ENCODE measurements at places on chromosomes 4 and X. TPM values are rescaled to one million over a fixed set of nuclear protein-coding genes. Genes with fewer than 3 reads are reported as not detected.

The XAGE1A gene
- not detected for polyA plus RNA-seq

The SHOX gene
- not detected for polyA plus RNA-seq

The RAI2 gene
- 0.99 TPM for polyA plus RNA-seq

The NAA15 gene
- polyA plus RNA-seq, result 80.1 TPM

The HCFC1 gene
- 33.0 TPM for polyA plus RNA-seq

The CXCL3 gene
- 15.9 TPM for polyA plus RNA-seq

The TLR3 gene
- 0.32 TPM for polyA plus RNA-seq

The SPIN3 gene
- polyA plus RNA-seq, result 14.9 TPM

The VCX3B gene
- polyA plus RNA-seq, result 1.1 TPM

The TRO gene
- 36.8 TPM for polyA plus RNA-seq

The HTRA3 gene
- polyA plus RNA-seq, result 1.3 TPM

The APOO gene
- polyA plus RNA-seq, result 72.4 TPM

The ADAM29 gene
- not detected for polyA plus RNA-seq

The PAGE1 gene
- not detected for polyA plus RNA-seq

The BMPR1B gene
- polyA plus RNA-seq, result 0.48 TPM

The SYP gene
- polyA plus RNA-seq, result 2.5 TPM

The RBM10 gene
- polyA plus RNA-seq, result 39.5 TPM

The FMR1NB gene
- not detected for polyA plus RNA-seq

The ZNF185 gene
- 2.7 TPM for polyA plus RNA-seq

The DCAF4L1 gene
- polyA plus RNA-seq, result 0.55 TPM

The TACR3 gene
- polyA plus RNA-seq, result 0.70 TPM

The MAP9 gene
- 33.7 TPM for polyA plus RNA-seq

The FHIP1A gene
- polyA plus RNA-seq, result 11.3 TPM

The TKTL2 gene
- polyA plus RNA-seq, result not detected

The ZNF280C gene
- polyA plus RNA-seq, result 7.9 TPM

The TLR8 gene
- not detected for polyA plus RNA-seq
